Body of pancreas (tissue), 4 donors: ENCODE measurements at places on chromosomes 6 and 20. TPM values are rescaled to one million over a fixed set of nuclear protein-coding genes. Genes with fewer than 3 reads are reported as not detected.

DNA sequence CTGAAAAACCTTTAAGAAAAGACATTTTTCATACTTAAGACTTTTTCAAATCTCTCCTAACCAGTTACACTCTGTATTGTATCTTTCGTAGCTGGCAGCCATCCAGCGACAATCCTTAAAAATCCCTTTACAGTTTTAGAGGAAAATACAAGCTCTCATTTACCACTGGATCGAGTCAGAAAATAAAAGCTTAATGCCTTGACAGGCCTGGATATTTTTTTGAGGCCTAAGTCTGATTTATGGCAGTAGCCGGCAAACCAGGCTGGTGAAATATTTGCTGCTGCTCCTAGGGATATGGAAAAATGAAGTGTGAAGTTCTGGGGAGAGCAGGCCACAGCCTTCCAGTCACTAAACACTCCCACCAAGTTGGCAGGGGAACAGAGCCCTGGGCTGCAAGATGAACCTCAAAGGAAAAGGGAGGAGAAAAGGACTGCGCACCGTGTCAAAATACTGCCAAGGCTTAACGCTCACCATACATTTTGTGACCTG, 213.0 kb upstream of the SUPT3H start:
- no peak for DNase-seq

- no peak for DNase-seq
Observed at GRCh38 chr6:110864824-110865223, 9.8 kb upstream of the AMD1 start.

Gene COL9A1
- not detected for total RNA-seq

DNA sequence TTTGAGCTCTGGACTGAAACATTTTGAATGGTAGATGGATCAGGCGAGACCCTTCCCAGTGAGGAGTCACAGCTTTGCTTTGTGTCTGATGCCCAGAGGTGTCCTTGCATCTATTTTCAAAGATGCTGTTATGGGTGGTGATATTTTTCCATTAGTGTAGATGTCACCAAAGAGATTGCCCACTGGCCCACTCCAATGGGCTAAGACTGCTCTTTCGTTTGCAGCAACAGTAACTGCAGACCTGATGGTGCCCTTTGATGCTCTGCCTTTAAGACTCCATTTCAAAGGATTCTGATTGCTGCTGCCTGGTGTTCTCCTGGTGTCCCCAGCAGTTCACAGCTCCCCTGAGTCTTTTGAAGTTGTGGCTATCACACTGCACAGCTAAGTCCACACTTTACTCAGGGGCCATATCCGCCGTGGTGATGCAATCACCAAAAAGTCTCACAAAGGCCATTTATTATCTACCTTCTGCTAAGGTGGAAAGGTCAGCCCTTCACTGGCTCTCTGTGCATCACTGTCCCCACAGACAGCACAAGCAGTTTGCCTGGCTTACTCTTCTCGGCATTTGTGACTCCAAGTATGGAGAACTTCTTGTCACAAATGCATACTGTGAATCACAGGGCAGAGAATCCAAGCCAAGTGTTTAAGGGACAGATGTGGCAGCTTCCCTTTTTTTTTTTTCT, 56.4 kb downstream of the NOX3 start:
- DNase-seq = no peak

Gene RFX6
- 1.6 TPM for total RNA-seq

Gene NKAIN2
- total RNA-seq = not detected

- DNase-seq = no peak
Observed at GRCh38 chr6:128235556-128235955, 284.8 kb downstream of the PTPRK start.

DNA sequence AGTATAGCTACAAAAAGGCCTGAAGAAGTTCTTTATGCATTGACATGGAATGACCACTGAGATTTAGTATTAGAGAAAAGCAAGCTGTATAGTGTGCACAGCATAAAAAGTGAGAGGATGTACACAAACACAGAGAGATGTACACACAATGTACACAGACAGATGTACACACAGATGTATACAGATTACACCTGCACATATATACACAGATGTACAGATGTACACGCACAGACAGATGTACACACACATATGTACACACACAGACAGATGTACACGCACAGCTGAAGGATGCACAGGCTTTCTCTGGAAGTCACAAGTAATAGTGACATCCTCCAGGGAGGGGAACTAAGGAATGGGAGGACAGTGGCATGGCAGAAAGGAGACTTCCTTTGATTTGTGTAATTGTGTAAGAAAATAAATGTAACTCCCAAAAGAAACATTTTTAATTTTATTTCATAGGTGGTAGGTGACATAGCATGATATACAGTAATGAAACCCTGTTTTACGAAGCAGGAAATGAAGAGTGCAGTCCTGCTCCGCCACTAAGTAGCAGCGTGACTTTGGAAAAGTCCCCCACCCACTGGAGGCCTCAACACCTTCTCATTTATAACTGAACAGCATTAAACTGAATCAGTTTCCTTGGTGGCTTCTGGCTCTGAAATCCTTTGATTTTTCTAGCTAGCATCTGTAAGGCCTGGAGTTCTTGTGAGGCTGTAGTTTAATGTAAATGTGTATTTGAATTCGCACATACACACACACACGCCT, 14.1 kb downstream of the NFATC2 start:
- DNase-seq = no peak

- DNase-seq = no peak
Observed at GRCh38 chr6:167698540-167698939, 128.2 kb upstream of the AFDN start.

DNA sequence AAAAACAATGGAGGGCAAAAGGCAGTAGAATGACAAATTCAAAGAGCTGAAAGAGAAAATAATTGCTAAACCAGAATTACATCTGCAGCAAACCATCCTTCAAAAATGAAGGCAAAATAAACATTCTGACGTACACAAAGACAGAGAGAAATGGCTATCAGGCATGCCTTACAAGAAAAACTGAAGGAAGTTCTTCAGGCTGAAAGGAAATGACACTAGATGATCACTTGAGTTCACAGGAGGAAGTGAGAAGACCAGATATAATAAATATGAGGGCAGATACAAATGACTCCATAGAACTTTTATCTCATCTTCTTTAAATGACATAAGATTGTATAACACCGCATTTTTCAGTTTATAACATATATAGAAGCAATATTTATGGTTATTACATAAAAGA, 30.0 kb downstream of the DZANK1 start:
- DNase-seq = no peak

- DNase-seq = no peak
Observed at GRCh38 chr20:41061155-41061554, 32.5 kb downstream of the TOP1 start.

DNA sequence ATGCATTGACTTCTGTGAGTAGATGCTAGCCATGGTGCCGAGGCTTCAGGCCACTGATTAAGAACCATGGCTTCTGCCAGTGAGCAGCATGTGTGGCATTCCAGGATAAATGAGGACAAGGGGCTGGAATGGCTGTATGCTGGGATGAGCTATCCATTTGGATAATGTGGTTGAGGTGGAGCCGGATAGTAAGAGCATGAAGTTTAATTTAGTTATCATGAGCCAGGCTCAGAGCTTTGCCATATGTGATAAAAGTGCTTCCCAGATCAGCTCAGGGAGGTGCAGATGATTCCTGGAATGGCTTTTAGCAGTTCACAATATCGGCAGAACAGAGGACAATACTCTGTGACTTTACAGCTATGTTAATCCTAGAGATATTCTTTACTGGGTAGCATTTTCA, 34.6 kb upstream of the RNF8 start:
- DNase-seq = no peak

Gene DCDC2
- total RNA-seq = 20.8 TPM

GRCh38 chr20:58598211-58599015, 52.7 kb upstream of the STX16 start:
- peak; percentile 37 for DNase-seq

DNA sequence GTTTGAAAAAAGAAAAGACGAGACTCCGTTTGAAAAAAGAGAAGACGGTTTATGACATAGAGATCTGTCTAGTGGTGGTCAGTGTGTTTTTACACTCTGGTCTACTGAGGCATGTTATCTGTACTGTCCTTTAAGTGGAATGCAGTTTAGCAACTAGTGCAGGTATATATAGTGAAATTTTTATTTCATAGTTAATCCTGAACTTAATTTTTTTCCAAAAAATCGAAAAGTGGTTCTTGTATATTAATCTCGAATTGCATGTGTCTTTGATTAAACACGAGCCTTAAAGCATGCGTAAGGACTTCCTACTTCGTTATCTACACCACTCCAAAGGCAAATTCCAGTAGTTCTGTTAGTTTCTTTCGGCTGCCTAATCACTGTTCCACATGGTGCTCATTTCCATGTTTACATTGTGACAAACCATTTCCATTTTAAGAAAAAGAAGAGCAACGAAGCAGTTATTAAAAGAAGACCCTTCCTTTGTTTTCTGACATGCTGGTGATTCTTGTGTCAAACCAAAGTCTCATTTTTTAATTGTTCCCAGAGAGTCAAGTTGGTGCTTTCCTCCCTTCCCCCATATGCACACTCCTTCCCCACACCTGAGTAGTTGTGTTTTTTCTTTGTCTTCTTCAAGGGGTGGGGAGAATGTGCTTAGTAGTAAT, 2.3 kb downstream of the SNX9 start:
- no peak for DNase-seq

Gene CCM2L
- total RNA-seq = 3.4 TPM

DNA sequence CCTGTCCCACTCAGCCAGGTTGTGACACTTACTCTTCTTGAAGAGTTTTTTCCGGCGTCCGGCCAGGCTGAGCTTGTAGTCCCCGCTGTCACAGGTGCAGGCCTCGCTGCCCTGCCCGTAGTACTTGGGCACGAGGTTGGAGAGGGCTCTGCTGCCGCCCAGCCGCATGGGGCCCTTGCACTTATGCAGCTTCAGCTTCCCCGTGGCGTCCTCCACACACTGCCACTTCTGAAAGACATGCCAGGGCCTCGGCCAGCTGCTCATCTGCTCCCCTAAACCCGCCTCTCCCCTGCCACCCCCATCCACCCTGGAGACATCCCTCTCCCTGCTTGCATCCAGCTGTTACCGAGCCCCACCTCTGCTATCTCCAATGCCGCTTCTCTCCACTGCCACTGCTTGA, 113.1 kb downstream of the SULF2 start:
- DNase-seq = no peak

GRCh38 chr20:14928083-14928482, 590.7 kb upstream of the FLRT3 start:
- DNase-seq = no peak

- DNase-seq = peak; percentile 8
Observed at GRCh38 chr20:52410182-52410647, 218.6 kb upstream of the ZFP64 start.

DNA sequence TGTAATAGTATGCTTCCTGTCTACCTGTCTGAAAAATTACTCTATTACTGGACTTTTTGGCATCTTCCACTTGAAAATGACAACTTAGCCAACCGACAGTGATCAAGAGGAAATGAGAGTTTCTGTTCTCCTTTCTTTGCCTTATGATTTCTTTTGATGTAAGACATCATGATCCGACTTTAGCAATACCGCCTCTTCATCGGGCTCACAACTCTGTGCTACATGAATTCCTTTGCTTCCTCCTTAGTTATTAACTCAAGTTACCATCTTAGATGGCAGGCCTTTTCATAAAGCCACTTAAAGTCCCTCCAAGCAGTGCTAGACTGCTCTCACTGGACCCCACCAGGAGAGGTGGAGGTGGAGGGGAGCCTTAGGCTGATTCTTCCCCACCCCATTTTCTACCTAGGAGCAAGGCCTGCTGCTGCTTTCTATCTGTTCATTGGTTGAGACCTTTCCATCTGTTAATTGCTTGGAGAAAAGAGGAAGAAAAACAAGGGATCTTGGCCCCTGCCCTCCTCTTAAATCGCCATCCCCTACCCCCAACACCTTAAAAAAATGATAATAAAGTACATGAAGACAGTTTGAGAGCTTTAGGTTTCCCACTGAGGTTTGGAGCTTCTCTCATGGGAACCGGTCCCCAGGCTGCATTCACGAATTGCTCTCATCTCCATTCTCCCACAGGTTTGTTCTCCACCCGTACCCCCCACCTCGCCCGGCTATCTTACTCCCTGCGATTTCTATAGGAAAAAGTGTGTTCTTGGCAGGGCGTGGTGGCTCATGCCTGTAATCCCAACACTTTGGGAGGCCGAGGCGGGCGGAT, 21.6 kb upstream of the MCM3 start:
- DNase-seq = no peak

Gene SNAP91
- total RNA-seq = 1.3 TPM

GRCh38 chr6:143146186-143146851, 85.6 kb downstream of the AIG1 start:
- DNase-seq = no peak

DNA sequence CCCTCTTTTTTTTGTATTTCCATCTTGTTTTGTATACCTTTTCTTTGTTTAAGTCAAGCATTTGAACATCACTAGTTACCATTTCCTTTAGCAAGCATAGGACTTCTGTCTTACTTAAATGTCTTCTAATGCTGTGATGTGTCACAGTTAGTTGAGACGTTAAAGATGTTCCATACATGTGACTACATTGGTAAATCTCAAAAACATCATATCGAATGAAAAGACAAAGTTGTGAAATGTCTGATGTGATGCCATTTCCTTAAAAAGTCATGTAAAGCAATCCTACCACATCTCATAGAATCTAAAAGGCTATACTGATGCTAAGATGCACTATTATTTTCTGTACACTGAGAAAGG, 26.8 kb downstream of the SLC16A10 start:
- DNase-seq = no peak

DNA sequence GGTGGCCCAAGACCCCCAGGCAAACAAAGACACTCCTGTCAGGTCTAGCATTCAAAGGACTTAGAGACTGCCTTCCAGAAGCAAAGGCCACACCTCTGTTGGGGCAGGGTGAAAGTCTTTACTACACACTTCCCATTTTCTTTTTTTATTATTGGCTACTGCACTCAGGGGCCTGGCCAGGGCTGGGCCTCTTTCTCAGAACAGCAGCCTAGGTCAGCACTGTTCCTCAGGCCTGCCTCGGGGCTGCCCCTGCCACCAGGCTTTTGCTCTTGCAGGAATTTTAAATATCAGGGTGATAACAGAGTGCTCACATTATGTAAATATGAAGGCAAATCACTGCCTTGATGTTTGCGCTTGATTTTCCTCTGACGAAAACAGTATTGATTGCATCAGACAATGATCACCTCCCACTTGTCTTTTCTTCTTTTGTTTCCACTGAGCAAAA, 18.5 kb downstream of the GSTA4 start:
- DNase-seq = peak; percentile 10

- no peak for DNase-seq
Observed at GRCh38 chr20:40931410-40932044, 97.1 kb upstream of the TOP1 start.

DNA sequence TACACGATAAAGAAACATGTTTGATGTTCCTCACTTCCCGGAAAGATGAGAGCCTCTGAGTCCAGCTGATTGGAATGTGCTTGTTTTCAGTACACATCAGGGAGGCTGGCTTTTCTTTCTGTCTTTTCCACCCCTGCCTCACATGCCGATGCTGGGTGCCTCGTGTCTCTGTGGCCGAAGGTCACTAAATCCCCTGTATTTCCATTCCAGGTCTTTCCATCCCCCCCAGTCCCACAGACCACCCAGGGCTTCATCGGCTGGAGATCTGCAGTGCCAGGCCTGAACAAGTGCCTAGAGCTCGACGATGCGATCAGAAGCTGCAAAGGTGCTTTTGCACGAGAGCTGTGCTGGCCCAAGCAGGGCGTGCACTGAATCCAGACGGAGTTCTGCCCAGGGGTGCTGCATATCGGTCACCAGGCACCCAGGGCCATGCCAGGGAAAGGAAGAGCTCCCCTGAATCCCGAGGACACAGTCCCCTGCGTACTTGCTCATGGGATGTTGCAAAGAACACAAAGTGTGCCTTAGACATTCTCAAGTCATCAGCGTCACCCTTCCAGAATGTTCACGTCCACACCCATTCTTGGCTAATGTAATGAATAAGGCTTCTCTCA, 67.9 kb downstream of the ANKRD60 start:
- no peak for DNase-seq

Gene PRPH2
- 4.3 TPM for total RNA-seq
